Germinal center (tissue), 1 donor: ENCODE measurements at places on chromosomes 7 and 10.
A peak's percentile ranks its signal among the peaks of the same experiment; 100 is the strongest.

DNA sequence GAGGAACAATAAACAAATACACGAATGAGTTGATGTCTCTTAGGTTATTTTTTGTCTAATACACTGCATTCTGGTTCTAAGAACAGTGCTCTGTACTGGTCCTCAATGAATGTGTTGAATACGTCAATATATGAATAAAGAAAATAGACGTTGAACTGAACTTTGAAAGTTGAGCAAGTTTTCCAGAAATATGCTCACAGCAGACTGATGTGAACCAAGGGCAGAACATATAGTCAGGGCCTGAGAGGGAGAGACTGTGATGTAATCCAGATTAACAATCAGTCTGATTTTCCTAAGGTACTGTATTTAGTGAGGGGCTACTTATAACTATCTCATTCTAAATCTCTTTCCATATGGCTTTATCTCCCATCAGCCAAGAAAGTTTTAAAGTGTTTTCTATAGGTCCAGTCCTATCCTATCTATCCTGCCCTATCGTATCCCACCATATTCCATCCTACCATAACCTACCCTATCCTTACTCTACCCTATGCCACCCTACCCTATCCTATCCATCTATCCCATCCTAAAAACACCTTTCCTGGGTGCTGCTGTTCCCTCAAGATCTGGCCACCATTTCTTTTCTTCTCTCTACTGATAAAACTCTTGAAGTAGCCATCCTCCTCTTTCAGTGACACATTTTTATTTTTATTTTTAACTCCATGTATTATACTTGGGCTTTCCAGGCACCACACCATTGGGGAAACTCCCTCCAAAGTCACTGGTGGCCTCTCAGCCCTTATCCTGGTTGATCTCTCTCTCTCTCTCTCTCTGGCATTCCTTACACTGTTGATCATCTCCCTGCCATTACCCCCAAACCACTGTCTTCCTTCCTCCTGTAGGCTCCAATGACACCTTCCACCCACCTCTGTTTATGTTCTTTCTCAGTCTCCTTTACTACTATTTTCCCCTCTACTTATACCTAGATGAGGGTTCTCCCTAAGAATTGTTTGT lies 212.3 kb upstream of the SLC26A5 start:
- DNase-seq, result no peak

DNA sequence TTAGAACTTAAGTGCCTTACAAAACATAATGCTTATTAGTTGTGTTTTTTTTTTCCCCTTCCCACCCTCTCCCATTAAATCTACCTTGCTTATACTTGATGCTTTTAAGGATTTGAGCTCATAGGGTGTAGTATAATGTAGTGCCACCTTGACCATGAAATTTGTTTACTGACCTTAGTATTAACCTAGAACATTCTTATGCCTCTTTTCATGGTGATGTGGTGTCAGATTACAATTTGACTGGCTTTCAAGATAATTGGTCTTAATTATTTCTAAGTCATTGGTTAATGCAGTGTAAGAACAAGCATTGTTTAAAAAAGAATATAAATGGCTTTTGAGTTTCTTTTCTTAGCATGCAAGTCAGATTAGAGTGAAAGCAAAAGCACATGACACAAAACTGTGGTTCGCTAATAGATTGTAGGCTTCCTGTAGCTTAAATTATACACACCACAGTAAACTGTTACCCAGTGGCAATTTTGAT lies 61.8 kb downstream of the ADD3 start:
- peak; percentile 47 for DNase-seq

DNA sequence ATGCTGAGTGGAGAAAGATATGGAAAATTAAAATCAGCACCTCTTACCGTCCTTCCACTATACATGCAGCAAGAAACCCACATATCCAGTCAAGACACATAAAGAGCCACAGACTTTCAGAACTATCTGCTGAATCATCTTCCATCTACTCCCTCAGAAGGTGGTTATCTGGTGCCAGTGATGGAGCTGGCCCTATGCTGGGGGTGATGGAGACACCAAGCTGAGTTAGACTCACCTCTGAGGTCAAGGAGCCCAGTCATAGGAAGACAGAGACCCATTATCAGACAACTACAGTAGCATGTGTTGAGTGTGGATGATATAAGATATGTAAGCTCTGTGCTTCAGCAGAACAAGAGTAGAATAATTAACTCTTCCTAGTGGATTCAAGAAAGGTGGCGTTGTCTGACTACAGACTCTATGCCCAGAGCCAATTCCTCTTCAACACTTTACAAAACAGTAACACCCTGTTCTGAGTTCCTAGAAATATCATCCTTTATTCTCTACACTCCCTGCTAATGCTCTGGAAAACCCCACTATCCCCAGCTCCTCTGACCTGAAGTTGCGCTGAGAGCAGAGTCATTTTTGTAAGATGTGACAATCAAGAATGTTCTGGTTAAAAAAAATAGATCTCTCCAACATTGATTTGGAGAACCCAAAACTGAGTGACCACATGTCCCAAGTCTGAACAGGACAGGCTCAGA lies 14.3 kb downstream of the CYP3A5 start:
- no peak for DNase-seq

- no peak for DNase-seq
These were observed 19.8 kb upstream of the C10orf67 start for GRCh38 chr10:23364378-23364777.

DNA sequence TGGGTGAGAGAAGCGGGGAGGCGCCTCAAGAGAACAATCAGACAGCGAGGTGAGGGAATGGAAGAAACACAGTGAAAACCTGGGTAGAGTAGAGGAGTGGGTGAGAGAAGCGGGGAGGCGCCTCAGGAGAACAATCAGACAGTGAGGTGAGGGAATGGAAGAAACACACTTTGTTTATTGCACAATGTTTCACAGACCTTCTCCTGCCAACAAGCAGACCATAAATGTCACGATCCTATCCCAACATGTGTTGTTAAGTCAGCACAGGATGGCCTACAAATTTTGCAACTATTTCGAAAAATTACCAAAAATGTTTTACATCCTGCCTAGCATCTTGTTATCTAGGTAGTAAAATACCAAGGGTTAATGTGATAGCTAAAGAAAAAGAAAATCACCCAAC lies 115.3 kb downstream of the JAZF1 start:
- DNase-seq, result no peak

DNA sequence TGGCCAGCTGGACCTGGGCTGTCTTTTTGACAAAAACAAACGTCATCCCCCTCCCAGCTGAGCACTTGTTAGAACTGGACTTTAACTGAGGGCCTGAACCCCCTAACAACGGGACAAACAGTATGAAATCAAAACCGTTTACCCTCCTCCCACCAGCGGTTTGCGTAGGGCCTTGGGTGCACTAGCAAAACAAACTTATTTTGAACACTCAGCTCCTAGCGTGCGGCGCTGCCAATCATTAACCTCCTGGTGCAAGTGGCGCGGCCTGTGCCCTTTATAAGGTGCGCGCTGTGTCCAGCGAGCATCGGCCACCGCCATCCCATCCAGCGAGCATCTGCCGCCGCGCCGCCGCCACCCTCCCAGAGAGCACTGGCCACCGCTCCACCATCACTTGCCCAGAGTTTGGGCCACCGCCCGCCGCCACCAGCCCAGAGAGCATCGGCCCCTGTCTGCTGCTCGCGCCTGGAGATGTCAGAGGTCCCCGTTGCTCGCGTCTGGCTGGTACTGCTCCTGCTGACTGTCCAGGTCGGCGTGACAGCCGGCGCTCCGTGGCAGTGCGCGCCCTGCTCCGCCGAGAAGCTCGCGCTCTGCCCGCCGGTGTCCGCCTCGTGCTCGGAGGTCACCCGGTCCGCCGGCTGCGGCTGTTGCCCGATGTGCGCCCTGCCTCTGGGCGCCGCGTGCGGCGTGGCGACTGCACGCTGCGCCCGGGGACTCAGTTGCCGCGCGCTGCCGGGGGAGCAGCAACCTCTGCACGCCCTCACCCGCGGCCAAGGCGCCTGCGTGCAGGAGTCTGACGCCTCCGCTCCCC lies at the start of gene IGFBP1:
IGFBP1 (plus strand) TSS at position 304 of the 808 bp plus-strand sequence; CDS start at position 469, 165 bp downstream.
- DNase-seq, result no peak

GRCh38 chr10:44979281-44980191 lies 927 bp upstream of the DEPP1 start:
- DNase-seq, result no peak

GRCh38 chr7:55099066-55099820 lies 80.4 kb downstream of the EGFR start:
- no peak for DNase-seq

DNA sequence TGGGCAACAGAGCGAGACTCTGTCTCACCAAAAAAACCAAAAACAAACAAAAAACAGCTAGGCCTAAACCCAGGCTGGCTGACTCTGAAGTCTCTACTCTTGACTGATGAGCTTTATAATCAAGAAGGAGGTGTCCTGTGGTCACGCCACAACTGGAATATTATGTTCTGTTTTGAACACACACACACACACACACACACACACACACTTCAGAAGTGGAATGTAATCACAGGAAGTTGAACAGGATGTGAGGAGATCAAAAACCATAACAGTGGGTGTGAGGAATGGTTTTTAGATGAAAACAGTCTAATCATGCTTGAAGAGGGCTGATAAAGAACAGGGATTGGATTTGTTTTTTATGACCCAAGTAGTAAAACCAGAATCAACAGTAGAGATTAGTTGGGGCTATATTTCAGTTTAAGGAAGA lies 51.1 kb upstream of the IL6 start:
- DNase-seq, result no peak

- peak; percentile 45 for DNase-seq
These were observed 121.9 kb downstream of the PTPRZ1 start for GRCh38 chr7:121994625-121995410.

DNA sequence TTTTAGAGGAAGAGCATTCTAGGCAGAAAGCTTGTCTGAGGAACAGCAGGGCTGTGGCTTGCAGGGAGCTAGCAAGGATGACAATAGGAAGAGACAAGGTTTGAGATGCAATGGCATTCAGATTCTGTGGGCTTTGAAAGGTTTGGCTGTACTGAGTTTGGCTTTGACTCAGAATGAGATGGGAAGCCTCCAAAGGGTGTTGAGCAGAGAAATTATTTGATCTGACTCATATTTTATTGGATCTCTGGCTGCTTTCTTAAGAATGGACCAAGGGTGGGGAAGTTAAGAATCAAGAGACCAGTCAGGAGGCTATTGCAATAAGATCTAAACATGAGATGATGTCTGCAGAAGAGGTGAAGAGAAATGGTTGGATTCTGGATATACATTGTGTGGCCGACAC lies 273.2 kb downstream of the CDK14 start:
- DNase-seq, result no peak

DNA sequence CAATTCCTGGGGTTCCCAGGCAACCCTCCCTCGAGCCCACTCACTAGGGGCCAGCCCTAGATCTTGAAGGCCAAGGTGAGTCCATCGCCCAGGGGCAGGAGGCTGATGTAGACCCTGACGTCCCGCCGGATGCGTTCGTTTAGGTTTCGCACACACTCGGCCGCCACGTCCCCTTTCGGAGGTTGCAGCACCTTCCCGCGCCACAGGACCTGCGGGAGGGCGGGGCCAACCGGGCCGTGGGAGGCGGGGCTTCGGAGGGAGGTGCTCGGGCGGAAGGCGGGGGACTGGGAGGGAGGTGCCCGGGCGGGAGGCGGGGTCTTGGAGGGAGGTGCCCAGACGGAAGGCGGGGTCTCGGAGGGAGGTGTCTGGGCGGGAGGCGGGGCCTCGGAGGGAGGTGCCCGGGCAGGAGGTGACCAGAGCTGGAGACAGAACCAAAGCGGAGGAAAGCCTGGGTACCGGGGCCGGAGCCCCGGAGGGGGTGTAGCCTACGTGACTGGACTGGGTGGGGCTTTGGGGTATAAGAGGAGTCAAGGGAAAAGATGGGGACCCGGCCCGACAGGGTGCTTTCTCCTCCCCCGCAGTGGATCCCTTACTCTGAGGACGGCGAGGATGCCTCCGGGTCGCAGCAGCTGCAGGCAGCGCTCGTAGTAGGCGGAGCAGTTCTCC lies 1.6 kb downstream of the COMTD1 start:
- DNase-seq, result peak; percentile 99

DNA sequence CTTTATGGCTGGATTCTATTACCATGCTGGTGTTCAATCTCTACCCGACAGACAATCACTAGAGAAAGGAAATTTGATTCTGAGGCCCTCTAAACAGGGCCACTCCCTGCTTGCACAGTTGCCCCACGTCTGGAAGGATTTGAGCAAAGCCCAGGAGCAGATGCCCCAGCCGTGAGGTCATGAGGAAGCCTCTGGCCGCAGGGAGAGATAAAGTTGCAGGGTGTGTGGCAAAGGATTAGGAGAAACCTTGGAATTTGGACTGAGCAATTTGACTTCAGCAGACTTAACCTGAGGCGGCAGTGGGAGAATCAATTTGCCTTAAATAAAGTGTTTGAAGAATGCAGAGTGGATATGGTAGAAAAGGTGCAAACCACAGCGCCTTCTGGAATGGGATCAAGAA lies 40.2 kb upstream of the KLF6 start:
- no peak for DNase-seq

DNA sequence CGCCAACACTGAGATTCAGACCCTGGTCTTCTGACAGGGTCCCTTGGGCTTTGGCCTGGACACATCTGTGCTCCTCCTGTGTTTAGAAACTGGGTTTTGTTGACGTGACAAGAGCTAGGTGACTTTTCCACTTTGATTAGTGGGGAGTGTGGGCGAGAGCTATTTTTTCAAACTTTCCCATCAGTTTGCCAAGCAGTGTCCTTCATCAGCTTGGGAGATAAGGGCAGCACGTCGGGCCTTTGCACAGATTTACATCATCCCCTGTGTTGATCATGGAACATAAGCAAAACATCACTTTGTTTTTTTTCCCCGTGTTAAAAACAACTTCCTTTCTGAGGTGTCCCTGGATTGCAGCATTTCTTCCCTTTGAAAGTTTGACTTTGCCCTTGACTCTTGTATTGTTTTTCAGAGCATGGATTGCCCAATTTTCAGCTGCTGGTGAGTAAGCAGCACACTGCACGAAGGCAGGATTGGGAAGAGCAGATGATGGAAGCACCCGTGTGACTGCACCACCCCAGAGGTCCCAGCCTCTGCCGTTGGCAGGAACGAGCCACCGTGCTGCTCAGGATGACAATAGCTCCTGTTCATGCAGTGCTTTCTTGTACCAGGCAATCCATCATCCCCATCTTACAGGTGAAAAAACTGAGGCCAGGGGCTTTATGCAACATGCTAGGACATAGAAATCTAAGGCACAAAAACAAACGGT lies 6.4 kb upstream of the IGFBP1 start:
- DNase-seq, result no peak

- no peak for DNase-seq
These were observed 23.4 kb downstream of the JAZF1 start for GRCh38 chr7:28157076-28157745.

DNA sequence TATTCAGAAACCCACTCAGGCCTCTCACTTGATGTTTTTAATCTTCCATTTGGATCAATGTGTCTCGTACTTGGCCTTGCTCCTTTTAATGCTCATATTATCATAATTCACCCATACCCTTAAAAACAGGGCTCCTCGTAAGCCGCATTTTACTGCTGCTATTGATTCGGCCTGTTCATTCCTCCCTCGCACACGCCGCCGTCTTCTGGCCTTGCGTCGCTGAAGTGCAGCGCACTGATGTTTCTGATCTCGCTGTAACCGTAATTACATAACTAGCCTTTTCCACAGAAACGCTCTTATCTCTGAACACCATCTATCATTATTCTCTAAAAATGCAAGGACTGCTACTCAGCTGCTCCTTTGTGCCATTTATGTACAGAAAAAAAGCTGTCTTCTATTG lies 544.5 kb upstream of the FOXK1 start:
- no peak for DNase-seq

- DNase-seq, result no peak
These were observed 38.3 kb downstream of the WBP1L start for GRCh38 chr10:102781921-102782557.
